Cerebellar nuclear complex (tissue), 1 donor: ENCODE measurements at places on chromosomes 16 and 17.

- DNase-seq = no peak
These were observed 95.7 kb downstream of the CACNG1 start for GRCh38 chr17:67139784-67140665.

- no peak for DNase-seq
These were observed 670.0 kb downstream of the TOX3 start for GRCh38 chr16:51876934-51877333.

DNA sequence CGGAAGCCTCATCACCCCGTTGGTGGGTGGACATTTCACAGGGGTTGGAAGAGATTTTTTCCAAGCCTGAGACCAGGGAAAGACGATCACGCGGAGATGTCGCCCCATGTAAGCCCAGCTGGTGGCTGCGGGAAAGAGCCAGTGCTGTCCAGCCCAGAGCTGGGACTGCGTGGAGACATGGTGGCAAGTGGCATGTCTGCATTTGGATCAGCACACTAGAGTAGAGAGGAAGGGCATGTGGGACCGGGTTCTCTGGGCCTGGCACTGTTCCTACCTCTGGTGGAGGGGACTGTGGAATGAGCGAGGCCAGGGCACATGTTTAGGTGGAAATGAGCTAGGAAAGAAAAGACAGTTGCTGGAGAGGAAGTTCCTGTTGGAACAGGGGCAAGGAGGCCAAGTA is 20.0 kb downstream of the SBK1 start:
- DNase-seq = no peak

DNA sequence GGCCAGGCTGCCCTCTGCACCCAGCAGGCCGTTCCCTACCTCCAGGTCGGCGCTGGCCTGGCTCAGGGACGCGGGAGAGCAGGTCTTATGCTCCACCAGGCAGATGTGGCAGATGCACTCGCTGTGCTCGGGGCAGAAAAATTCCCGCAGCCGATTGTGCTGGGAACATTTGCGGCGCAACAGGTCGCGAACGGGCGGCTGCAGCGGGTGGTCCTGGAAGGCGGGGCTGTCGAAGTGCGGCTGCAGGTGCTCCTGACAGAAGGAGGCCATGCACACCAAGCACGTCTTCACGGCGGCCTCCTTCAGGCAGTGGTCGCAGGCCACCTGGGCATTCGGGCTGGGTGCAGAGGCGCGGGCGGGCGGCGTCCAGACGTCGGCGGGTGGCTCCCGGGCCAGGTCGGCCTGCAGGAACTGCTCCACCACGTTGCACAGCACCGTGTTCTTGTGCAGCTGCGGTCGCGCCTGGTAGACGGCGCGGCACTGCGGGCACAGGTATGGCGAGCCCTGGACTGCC is 439 bp downstream of the TRIM25 start:
- no peak for DNase-seq

- no peak for DNase-seq
These were observed 39.8 kb upstream of the XYLT1 start for GRCh38 chr16:17510567-17510966.

DNA sequence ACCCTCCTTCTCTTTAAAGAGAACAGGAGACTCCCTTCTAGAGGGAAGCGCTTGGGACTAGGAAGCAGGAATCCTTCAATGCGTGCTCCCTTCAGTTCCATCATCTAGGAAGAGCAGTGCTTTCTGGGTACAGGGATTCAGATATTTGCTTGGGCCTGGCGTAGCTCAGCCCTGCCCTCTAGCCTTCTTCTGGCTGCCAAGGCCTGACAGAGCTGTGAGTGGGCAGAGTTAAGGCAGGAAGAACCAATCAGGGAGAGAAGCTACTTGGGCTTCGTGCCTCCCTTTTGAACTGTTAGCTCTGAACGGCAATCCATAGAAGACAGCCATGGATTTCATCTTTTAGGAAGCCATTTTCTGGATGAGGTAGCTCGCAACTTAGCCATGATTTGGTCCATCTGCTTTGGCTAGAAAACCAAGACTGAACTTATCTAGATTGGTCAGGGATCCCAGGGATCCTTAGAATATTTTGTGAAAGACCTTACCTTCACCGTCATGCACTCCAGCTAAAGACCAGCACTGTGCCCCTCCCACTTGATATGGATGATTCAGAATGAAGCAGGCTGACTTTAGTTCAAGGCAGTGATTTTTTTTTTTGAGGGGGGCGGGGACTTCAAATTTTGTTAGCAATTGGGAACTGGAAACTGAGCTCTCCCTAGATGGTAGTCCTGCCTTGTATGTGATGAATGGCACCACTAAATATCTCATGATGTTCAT is 2.5 kb upstream of the CORO6 start:
- no peak for DNase-seq

DNA sequence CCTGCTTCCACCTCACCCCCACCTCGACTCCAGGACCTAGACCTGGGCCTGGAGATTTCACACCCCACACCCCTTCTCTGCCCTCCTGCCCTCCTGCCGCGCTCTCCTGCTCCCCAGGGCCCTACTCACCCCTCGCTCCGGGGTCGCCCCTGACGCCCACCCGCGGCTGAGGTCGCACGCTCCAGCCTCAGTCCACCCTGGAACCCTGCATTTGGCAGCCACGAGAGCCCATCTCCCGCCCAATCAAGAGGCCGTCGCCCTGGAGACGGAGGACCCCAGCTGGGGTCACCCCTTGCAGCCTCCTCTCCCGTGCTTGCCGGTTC is 16.1 kb downstream of the TLE7 start:
- DNase-seq = no peak

GRCh38 chr16:3645108-3645503 is 9.4 kb upstream of the DNASE1 start:
- DNase-seq = no peak

DNA sequence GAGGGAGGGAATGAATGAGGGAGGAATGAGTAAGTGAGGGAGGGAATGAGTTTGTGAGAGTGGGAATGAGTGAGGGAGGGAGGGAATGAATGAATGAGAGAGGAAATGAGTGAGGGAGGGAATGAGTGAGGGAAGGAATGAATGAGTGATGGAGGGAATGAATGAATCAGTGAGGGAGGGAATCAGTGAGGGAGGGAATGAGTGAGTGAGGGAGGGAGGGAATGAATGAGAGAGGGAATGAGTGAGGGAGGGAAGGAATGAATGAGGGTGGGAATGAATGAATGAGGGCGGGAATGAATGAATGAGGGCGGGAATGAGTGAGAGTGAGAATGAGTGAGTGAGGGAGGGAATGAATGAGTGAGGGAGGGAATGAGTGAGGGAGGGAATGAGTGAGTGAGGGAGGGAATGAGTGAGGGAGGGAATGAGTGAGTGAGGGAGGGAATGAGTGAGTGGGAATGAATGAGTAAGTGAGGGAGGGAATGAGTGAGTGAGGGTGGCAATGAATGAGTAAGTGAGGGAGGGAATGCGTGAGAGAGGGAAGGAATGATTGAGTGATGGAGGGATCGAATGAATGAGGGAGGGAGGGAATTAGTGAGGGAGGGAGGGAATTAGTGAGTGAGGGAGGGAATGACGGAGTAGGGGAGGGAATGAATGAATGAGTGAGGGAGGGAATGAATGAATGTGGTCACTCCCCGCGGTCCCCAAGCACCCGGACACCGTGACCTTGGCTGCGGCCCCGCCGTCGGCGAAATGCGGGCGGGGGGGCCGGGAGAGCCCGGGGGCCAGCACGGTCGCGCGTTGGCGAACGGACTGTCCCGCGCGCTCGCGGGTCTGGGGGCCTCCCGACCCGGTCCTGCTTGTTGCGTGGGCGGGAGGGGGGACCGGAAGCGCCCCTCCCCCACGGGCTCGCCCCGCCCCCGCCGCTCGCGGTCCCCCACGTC is 1.1 kb upstream of the UBE2I start:
- no peak for DNase-seq

GRCh38 chr16:80028581-80029380 is 428.2 kb upstream of the MAF start:
- DNase-seq = no peak

DNA sequence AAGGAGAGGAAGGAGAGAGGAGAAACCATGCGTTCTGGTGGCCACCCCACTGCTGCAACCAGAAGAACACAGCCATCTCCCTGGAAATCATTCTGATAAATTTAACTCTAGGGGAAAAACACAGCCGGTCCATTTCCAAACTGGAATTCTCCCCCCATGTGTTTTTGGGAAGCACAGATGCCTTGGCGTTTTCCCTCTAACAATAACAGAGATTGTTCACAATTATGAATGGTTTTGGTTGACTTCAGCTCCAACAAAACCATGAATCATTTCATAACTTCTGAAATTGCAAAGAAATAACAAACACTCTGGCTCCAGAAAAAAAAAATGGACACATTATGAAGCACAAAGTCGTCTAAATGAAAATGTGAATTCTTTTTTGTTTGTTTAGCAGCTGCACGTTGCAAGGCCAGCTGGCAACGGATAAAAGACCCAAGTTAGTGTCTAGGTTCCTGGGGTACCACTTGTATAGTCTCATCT is 46.2 kb downstream of the GNAO1 start:
- no peak for DNase-seq

DNA sequence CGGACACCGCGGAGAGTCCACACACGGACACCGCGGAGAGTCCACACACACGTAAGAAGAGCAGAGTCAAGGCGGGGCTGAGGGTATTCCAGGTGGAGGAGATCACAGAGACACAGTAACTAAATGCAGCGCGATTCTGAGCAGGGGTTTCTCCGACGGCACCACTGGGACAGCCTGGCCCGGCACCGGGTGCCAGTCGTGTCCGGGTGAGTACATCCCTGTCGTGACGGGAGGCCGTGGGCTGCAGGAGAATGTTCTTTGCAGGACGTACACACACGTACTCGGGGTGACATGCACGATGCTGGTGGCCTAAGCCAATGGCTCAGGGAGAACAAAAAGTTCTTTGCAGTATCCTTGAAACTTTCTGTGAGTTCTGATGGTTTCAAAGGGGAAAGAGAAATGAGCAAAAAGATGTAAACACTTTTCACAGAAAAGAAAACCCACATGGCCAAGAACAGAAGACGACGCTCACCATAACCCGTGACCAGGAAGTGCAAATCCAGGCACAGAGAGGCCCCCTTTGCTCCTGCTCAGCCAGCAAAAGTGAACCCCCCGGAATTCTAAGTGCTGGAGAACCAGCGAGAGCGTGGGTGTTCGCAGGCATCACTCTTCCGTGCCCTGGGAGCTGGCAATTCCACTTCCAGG is 53.7 kb upstream of the METRNL start:
- no peak for DNase-seq

GRCh38 chr16:61471737-61472136 is 564.5 kb downstream of the CDH8 start:
- DNase-seq = no peak

DNA sequence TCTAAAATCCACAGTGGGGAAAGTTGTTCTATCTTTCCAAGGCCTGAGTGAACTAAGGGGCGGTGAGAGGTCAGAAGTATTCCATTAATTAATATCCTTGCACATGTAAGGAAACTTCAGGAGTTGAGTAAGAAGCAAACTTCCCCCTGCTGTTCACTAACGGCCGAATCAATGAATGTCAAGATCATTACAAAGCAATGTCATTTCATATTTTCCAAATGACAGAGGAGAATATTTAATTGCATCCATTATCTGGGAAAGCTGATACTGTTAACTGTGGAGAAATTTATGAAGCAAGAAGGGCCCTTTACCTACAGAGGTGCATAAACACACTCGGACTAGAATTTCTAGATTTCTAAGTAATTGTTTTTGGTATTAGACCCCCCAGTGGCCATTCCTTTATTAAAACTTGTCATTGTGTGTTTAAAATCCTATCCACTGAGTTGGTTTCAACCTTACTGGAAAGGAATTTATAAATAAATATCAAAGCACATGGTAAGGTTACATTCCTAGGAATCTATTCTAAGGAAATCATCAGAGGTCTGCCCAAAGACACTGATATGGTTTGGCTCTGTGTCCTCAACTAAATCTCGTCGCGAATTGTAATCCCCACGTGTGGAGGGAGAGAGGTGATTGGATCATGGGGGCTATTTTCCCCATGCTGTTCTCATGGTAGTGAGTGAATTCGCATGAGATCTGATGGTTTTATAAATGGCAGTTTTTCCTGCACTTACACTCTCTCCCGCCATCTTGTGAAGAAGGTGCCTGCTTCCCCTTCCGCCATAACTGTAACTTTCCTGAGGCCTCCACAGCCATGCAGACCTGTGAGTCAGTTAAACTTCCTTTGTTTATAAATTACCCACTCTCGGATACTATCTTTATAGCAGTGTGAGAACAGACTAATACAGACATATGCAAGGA is 20.4 kb upstream of the SMURF2 start:
- no peak for DNase-seq

GRCh38 chr17:50363217-50364060 is 9.5 kb downstream of the MRPL27 start:
- no peak for DNase-seq

- DNase-seq = no peak
These were observed 836 bp upstream of the MMP15 start for GRCh38 chr16:58024486-58025350.

GRCh38 chr16:81706327-81707295 is 72.5 kb upstream of the PLCG2 start:
- DNase-seq = no peak

DNA sequence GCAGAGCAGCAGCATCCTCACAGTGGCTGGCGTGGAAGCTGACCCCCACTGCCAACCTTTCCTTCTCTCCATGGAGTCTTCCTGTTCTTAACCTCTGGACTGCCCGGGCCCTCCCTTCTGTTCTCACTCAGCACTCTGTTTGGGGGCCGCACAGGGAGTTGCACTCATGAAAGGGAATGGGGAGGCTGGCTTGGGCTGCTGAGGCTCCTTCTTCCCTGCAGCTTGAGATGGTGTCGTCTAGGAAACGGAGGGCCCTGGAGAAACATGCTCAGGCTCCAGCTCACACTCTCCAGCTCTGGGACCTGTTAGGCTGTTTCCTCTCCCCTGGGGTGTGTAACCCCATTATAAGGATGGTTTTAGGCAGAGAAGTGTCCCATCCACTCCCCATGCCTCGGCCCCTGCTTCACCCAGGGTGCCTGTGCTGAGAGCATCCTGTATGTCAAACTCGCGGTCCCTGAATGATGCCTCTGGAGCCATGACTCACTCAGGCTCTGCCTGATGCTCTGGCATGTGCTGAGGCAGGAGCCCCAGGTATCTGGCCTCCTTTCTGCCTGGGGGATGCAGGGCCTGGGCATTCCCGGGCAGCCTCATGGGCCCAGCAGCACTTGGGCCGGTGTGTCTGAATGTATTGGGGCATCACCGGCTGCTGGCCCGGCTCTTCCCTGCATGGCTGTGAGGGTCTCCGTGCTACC is 18.9 kb downstream of the TMEM94 start:
- no peak for DNase-seq

DNA sequence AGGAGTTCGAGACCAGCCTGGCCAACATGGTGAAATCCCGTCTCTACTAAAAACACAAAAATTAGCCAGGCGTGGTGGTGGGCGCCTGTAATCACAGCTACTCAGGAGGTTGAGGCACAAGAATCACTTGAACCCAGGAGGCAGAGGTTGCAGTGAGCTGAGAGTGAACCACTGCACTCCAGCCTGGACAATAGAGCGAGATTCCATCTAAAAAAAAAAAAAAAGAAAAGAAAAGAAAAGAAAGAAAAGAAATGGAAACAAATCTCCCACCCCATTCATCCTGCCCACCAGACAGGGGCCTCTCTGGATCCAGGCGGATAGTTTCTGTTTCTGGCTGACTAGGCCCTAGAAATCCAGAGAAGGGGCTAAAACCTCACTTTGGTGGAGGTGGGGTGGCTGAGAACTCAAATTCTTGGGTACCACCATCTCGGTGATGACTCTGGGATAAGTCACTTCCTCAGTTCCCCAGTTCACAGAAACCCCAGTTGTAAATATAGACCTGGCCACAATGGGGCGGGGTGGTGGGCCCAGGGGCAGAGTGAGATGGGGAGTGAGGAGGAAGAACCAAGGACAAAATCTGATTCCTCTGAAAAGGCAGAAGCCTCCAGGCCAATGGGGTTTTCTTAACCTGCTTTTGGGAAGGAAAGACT is 22.2 kb downstream of the SOCS1 start:
- no peak for DNase-seq

- no peak for DNase-seq
These were observed 150.1 kb downstream of the RAB11FIP4 start for GRCh38 chr17:31541559-31541958.
